ENCODE measurements at places on chromosomes 11 and 22. TPM values are rescaled to one million over a fixed set of nuclear protein-coding genes. Genes with fewer than 3 reads are reported as not detected.

DNA sequence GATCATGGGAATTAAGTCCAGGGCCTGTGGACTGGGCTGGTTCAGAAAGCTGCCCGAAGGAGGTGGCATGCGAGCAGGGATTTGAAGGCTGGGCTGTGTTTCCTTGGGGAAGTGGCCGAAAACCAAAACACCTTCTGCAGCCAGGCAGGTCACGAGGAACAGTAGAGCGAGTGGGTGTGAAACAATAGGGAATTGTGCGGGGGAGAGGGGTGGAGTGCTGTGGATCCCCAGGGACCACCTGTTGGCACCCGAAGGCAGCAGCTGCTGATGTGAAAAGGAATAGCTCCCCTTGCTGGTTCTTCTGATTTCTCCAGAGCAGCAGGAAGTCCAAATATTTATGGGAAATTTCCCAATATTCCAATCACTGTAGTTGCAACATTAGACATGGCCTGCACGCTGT, 24.6 kb downstream of the TP53I11 start:
- no peak for DNase-seq

- DNase-seq, result no peak
Measured at GRCh38 chr11:61012737-61013215, 41.3 kb downstream of the CD6 start.

GRCh38 chr11:26558190-26558589, 13.9 kb downstream of the MUC15 start:
- no peak for DNase-seq

DNA sequence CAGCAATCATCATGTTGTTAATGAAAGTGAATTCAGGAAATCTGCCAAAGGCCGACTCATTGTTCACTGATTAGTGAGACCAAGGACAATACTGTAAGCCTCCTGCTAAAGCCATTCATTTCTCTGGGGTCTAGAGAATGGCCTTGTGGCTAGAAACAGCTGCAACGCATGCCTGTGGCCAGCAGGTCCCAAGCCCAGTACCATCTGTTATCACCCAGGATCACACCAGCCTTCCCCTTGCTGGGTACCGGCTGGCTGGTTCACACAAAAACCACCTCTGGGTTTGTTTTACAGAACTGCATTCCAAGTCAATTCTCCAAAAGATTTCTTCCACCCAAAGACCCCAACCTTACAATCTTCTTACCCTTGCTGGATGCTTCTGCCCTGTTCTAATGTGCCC, 1.1 kb downstream of the PLAAT5 start:
- peak; percentile 32 for DNase-seq

PLAAT4 gene
- 49.3 TPM for total RNA-seq

AMPD3 gene
- 1.9 TPM for total RNA-seq

ZNF215 gene
- total RNA-seq, result 10.7 TPM

- DNase-seq, result no peak
Measured at GRCh38 chr11:132937016-132937415, 595.3 kb downstream of the OPCML start.

GRCh38 chr11:72831521-72832300, 17.5 kb downstream of the ATG16L2 start:
- DNase-seq, result peak; percentile 76

GRCh38 chr11:134407321-134407828, 4.7 kb downstream of the B3GAT1 start:
- DNase-seq, result no peak

GRCh38 chr22:37995460-37995859, 11.1 kb upstream of the SOX10 start:
- no peak for DNase-seq

GRCh38 chr11:125148743-125149142, 15.8 kb upstream of the PKNOX2 start:
- no peak for DNase-seq

DNA sequence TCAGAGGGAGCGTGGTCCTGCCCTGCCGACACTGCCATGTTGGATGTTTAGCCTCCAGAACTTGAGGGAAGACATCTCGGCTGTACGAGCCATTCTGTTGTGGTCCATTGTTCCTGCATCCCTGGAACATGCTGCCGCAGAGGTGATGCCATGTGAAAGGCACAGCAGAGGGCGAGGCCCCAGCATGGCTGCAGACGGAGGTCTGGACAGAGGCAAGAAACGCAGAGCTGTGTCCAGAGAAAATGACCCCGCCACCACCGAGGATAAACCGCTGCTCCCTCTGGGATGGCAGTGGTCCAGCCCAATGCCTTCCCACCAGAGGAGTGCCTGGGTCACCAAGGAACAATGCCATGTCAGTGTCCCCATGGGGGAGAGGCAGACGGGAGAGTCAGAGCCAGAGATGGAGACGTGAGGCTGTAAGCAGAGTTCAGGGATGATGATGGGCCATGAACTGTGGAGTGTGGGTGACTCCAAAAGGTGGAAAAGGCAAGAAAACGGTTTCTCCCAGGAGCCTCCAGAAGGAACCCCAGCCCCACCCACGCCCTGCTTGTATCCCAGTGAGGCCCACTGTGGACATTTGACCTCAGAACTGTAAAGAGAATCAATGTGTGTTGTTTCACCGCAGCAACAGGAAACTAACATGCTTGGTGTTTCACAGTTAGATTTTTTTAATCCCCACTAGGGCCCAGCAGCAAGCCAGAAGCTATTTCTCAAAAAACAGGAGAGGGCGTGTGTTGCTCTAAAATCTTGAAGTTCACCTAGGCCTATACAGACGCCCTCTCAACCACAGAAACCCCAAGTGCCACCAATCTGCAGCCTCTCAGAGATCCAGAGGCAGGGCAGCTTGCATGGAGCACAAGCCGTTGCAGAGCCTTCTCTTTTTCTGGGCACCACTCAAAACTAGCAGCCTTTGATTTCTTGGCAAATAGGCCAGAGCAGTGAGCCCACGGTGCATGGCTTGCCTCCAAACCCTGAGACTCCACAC, 1422.9 kb downstream of the TBC1D22A start:
- no peak for DNase-seq

TUB gene
- total RNA-seq, result 7.8 TPM

- DNase-seq, result no peak
Measured at GRCh38 chr22:26700886-26701285, 43.5 kb downstream of the MIAT start.

DNA sequence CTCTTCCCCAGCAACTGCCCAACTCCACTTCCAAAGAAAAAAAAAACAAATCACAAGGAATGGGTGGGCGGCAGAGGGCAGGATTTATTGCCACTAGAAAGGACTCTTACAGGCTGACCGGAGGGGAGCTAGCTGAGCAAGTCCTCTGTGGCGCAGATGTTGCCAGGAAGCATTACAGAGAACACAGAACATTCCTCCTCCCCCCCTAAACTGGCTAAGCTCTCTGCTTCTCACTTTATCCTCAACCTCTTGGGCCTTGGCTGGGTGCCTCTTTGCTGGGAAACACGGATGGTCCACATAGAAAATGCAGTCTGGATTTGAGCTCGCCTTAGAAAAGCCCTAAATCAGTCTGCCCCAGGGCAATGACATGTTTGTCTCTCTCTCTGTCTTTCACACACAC, 12.6 kb upstream of the FJX1 start:
- DNase-seq, result no peak

GRCh38 chr11:59729834-59730233, 16.2 kb upstream of the OR10V1 start:
- DNase-seq, result no peak

ENTHD1 gene
- total RNA-seq, result not detected

PATL1 gene
- total RNA-seq, result 19.0 TPM

STK33 gene
- 10.9 TPM for total RNA-seq

DNA sequence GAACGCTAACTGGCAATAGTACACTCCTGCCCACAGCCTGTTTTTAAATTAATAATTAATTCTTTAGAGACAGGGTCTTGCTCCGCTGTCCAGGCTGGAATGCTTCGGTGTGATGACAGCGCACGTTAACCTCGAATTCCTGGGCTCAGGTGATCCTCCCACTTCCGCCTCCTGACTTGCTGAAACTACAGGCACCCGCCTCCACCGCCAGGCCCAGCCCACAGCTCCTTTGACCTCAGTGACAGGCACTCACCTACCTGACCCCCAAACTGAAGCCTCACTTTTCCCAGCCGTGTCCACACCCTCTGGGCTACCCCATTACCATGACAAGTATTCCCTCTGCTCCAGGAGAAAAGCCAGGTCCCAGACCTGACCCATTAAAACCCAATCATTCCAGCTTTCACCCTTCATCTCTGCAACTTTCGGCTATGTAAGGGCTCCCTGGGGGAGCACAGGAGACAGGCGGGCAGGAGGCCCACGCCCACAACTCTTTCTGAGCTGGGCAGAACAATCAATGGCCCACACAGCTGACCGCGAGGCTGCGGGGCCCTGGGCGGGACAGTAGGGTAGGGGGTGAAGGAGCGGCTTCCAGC, 730 bp downstream of the LMNTD2 start:
- no peak for DNase-seq

DNA sequence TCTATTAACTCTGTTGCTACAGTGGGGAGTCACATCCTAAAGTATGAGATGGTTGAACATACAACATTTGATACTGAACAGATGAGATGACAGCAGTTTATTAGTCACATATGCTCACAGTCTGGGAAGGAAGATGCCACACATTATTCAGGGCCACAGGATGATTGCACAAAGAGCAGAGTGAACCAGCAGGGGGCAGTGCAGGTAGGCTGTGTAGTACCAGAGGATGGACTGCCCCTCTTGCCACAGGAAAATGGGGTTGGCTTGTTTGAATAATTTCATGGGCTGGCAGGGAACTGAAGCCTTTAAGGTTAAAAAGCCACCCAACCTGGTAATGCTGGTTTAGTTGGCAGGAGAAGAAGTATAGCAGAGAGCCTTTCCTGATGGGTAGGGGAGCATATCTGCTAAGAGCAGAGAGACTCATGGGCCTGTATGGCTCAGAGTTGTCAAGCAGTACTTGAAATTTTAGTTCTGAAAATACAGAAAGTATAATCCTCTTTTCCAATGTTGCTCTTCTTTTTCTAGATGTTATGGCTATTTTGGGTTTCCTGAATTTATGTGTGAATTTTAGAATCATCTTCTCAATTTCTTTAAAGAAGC, 180.4 kb upstream of the B3GAT1 start:
- no peak for DNase-seq

SMTNL1 gene
- not detected for total RNA-seq

SLC29A2 gene
- 0.62 TPM for total RNA-seq

DNA sequence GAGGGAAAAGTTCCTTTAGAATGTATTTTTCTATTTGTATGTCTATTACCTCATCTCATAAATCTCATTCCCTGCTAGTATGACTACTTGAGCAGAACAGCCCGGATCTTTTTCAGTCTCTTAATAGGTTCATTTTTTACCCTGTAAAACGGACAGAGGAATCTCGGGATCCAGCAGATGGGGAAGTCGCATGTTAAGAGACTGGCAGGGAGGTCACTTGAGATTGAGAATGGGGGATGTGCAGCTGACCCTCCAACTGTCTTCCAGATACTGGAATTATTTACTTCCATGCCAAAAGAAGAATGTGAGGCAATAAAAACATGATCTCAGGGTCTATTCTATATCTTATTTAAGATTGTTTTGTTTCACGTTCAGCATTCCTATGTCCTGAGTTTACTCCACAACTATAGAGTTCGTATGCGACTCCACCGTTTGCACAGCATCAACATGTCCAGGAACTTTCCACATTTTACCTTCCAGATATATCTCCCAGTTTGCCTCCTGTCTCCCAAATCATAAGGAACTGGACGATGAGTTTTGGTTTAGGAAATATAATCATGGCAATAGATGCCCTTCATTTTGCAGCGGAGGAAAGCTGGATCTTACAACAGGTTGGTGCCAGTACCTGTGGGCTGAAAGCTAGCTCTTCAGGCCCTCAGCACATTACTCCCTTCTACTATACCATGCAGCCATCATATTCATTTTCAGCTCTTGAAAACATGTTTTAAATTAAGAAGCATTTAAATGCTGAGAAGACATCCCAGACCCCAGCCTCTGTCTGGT, 181.5 kb downstream of the MAML2 start:
- no peak for DNase-seq

DNA sequence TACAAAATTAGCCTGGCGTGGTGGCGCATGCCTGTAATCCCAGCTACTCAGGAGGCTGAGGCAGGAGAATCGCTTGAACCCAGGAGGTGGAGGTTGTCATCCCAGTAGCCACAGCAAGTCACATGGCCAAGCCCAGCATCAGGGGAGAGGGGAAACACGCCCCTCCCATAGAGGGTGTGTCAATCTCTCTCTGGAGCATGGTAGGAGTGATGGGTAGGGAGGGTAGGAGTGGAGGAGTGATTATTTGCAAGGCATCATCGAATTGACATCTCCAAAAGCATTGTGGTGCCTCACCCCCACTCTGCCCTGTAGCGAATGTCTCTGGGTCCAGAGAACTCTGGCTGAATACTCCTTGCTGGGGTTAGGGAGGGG, 6.1 kb upstream of the SSTR3 start:
- no peak for DNase-seq

GNG3 gene
- not detected for total RNA-seq
